ENCODE measurements at places on chromosomes 16 and 17.

GRCh38 chr16:51922476-51922875 lies 624.5 kb downstream of the TOX3 start:
- DNase-seq = no peak

DNA sequence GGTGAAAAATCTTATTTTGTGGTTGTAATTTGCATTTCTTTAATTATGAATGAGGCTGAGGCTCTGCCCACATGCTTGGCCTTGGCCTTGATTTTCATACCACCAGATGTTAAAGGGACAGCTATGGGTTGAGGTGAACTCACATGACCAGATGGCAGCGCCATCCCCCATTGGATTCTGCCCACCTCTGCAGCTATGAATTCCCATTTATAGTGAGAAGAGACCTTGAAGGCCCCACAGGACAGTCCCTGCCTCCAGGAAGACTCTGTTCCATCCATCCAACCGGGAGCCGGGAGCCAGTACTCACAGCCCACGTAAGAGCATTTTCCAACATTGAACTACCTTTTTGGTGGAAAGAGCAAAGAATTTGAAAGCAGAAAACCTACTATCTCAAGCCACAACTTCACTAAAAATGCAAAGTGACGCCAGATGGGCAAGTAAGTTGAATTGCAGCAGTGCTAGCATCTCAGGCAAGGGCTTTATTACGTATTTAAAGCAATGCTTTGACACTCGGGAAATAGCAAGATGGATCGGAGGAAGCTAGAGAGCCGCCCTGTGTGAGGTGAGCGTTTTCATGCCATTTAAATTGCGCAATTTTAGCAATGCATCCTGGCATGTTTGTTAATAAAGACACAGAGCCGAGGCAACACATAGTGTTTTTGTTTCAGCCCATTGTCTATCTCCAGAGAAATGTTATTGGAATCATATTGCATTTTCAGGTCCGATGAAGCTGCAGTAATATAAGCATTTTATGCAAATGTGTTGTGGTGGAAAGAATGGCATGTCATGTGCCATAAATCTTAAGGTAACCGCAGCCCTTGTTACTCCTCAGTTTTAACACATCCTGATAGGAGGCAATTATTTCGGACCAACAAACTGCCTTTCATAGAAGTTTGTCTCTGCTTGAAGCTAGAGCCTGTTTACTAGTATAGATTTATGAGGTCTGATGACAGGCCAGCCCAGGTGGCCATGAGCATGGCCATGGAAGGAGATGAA lies 273.4 kb upstream of the TNRC6C start:
- DNase-seq = no peak

GRCh38 chr16:64094992-64095634 lies 1026.8 kb downstream of the CDH11 start:
- peak; percentile 68 for DNase-seq

DNA sequence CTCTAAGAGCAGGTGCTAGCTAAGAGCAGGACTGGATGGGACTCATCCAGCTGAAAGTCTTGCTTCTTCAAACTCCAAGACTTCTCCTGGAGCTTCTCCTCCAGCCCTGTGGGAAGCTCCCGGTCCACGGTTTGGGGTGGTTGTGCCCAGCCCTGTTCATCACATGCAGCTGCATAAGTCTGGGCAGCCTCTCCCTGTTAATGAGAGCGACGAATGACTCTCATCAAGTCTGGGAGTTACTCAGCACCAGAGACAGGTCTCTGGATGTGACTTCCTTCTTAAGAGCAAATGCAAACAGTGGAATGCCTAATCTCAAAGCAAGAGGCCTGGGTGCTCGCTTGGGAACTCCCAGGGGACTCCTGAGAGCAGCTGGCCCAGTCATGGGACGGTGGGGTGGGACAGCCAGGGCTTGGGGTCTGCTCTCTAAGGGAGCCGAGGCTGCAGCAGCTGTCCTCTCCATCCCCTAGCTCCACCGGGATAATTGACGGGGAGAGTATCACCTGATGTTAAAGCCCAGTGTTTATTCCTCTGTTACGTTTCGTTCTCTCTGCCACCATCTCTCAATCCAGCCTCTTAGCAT lies 35.3 kb upstream of the CRHR1 start:
- no peak for DNase-seq

- peak; percentile 12 for DNase-seq
Observed at GRCh38 chr17:61456061-61456681, 3.9 kb downstream of the TBX4 start.

- DNase-seq = no peak
Observed at GRCh38 chr17:50641357-50641756, 6.7 kb downstream of the ABCC3 start.
